ENCODE measurements at places on chromosomes 2 and 18.

DNA sequence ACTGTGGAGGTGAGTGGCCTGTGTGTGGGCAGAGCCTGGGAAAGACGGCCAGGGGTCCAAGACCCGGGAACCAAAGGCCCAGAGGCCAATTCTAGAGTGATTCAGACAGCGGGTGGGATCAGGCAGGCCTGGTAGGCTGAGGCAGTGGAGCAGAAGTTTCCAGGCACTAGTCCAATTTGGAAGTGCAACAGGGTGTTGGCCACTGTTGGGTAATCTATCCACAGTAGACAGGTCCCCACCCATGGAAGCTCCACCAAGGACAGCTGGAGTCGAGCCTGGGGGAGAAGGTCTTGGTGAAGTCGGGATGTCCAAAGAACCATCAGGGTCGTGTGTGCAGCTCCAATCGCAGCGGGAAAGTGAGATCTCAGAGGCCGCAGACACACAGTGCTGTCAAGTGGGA lies 125.8 kb upstream of the COPS8 start:
- DNase-seq, result no peak

GRCh38 chr2:19841918-19842693 lies 59.7 kb downstream of the TTC32 start:
- no peak for DNase-seq

- DNase-seq, result no peak
Measured at GRCh38 chr2:128765811-128766210, 447.1 kb upstream of the HS6ST1 start.

DNA sequence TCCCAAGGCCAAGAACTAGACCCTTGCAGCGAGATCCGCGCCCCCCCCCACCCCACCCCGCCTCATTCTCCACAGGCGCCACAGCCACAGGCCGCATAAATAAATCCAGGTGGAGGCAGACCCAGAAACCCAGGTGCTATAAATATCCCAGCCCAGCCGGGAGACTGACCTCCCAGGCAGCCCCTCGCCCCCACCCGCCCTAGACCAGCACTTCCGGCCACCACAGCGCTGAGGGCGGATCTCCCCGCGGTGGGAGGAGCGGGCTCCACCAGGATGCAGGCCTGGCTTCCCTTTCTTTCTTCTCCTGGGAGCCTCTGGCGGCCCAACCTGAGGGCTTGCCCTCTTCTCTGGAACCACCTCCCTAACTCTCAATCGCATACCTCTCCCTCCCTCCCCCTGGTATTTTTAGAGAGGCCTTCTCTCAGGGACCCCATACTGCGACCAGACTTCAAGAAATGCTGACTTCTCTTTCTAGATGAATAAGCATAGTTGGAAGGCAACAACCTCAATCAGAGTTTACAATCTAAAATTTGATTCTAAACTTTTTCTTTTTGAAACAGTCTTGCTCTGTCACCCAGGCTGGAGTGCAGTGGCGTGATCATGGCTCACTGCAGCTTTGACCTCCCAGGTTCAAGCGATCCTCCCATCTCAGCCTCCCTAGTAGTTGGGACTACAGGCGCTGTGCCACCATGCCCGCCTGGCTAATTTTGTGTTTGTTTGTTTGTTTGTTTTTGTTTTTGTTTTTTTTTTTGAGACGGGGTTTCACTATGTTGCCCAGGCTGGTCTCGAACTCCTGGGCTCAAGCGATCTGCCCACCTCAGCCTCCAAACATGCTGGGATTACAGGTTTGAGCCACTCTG lies 55.0 kb downstream of the PKDCC start:
- DNase-seq, result no peak

DNA sequence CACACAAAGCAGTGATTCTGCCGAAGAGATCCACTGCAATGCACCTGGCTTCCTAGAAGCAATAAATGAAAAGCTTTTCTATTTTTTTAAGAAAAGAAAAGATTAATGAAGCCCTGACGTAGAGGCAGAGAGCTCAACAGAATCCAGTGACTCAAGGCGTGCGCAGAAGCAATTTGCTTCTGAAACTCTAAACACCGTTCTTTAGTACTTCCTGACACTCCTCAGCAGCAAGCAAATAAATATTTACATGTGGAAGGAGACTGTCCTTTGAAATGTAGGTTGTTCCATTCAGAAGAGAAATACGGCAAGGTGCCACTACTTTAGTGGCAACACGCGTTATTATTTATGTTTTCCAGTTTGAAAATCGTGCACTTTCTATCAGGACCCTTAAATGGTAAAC lies 126.2 kb upstream of the ZNF516 start:
- no peak for DNase-seq
